ENCODE measurements at places on chromosomes 11 and 22. TPM values are rescaled to one million over a fixed set of nuclear protein-coding genes. Genes with fewer than 3 reads are reported as not detected.

The KDM4E gene
- total RNA-seq, result not detected

The ST3GAL4 gene
- total RNA-seq, result 6.4 TPM

The XKR3 gene
- not detected for total RNA-seq

The RFPL3 gene
- not detected for total RNA-seq

The TSGA10IP gene
- total RNA-seq, result not detected

The SMIM35 gene
- not detected for total RNA-seq

The SYT8 gene
- total RNA-seq, result not detected

The IGF2 gene
- total RNA-seq, result 471 TPM

The TMEM134 gene
- 58.5 TPM for total RNA-seq

The PLAAT5 gene
- total RNA-seq, result 0.11 TPM

The SSTR3 gene
- total RNA-seq, result not detected

The CCDC188 gene
- 0.38 TPM for total RNA-seq

The PNPLA3 gene
- 0.32 TPM for total RNA-seq

The CD3D gene
- total RNA-seq, result 0.45 TPM
